M059J (cell line): ENCODE measurements at places on chromosomes 3 and 15.

GRCh38 chr3:59514865-59515482 lies 465.1 kb upstream of the CFAP20DC start:
- no peak for DNase-seq

DNA sequence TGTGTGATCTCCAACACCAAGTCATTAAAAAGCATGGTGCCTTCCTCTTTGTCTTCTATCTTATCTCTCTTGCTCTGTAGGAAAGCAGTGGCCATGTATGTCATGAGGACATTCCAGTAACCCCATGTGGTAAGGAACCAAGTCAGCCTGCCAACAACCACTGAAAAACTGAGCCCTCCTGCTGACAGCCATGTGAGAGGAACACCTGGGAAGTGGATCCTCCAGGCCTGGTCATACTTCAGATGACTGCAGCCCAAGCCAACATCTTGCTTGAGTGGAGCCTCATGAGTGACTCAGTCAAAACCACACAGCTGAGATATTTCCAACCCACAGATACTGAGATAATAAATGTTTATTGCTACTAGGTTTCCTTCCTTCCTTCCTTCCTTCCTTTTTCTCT lies 597.3 kb downstream of the ZIC1 start:
- DNase-seq: peak; percentile 92

GRCh38 chr15:36953346-36953745 lies 147.0 kb downstream of the MEIS2 start:
- no peak for DNase-seq

GRCh38 chr3:16428612-16429011 lies 84.9 kb downstream of the RFTN1 start:
- DNase-seq: no peak

GRCh38 chr15:100208921-100209603 lies 132.7 kb downstream of the ADAMTS17 start:
- DNase-seq: no peak

GRCh38 chr3:37223141-37223558 lies 48.8 kb upstream of the LRRFIP2 start:
- DNase-seq: peak; percentile 90

DNA sequence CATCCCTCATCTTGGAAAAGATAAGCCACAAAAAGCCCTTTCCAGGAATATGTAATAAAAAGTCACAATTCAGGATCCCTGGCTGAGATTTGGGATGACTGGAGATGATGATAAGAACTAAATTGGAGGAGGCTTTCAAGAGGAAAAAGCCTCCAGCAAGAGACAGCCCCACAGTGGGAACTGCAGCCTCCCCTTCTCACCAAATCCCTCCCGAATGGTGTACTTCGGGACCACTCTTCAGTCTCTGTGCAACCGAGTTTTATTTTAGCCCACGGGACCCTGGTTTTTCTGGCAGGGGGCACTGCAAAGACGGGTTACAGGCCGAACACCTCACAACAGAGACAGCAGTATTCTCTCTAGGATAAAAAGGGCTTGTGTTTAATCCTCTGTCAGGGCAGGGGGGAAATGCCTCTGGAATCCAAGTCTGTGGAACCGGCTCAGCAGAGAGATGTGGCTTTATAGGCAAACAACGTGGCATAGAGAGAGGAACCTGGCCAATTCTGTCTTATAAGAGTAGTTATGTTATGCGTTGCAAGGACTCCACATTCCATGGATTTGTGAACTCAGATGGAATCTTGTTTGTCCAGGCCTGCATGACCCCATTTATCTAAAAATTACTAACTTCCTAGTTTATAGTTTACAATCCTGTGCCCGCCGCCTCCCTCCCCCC lies 1.2 kb upstream of the LMCD1 start:
- peak; percentile 61 for DNase-seq

DNA sequence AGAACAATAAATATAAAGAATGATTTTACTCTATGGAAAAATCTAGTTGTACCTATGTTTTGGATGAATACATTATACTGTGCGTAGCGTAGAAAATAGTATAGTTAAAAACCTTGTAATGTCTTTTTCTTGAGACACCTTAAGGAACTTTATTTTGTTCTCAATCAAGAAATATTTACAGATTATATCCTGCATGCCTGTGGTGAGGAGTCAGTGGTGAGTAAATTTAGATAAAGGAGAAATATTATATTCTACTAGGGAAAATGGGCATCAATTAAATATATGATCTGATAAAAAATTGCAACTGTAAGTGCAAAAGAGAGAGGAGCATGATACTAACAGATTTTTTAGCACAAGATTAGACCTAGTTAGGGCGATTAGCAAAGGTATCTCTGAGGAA lies 157.7 kb downstream of the RBMS3 start:
- DNase-seq: no peak

DNA sequence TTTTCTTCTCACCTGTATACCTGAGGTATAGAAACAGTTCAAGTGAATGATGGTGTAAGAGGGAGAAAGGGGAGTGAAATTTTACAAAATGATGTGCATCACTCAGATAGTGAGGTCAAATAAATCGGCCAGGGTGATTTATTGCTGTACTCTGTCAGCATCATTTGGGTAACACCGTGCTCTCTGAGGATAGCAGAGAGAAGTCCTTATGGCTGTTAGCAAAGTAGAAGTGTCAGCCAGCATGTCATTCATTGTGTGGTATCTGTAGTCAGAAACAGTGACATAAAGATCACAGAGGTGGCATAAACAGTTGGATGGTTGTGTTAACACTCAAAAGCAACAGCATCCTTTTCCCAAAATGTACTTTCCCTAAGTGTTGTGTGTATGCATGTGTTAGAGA lies 53.4 kb downstream of the PSMD6 start:
- no peak for DNase-seq

- DNase-seq: no peak
Observed at GRCh38 chr15:95853350-95853749, 477.1 kb upstream of the NR2F2 start.

GRCh38 chr3:72282918-72283317 lies 498.0 kb upstream of the PROK2 start:
- DNase-seq: no peak

- DNase-seq: peak; percentile 26
Observed at GRCh38 chr3:20352546-20353179, 166.7 kb upstream of the SGO1 start.

- peak; percentile 58 for DNase-seq
Observed at GRCh38 chr3:39192490-39193092, at the start of gene XIRP1. TSS of gene XIRP1 (minus strand) at chr3:39192595. CDS start at chr3:39189445, 3,150 bp downstream.
